Activated CD4-positive, alpha-beta T cell treated with anti-CD3 and anti-CD28 coated beads, Interleukin-2, amount 10 ng/mL, durations not matched to agents 7 days and 5 days (primary cell): ENCODE measurements at places on chromosomes 5 and 9. TPM values are rescaled to one million over a fixed set of nuclear protein-coding genes. Genes with fewer than 3 reads are reported as not detected.

DNA sequence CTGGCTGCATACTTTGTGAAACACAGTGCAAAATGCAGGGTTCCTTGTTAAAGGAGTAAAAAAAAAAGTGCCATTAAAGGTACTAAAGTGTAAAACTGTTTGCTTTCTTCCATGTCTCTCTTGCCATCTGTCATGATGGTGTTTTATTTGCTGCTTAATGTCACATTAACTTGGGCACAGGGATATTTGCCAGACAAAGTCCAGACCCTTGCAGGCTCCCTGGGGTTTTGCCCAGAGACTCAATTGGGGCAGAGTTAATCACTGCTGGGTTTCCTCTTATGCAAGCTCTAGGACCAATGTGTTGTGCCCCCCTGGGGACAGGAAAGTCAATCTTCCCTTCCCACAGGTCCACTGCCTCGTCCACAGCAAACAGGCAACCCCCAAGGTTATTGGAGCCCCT is 274.3 kb upstream of the SGCD start:
- DNase-seq, result no peak

- DNase-seq, result no peak
Measured at GRCh38 chr5:80067016-80067415, 31.9 kb downstream of the THBS4 start.

The GABRA6 gene
- not detected for total RNA-seq

DNA sequence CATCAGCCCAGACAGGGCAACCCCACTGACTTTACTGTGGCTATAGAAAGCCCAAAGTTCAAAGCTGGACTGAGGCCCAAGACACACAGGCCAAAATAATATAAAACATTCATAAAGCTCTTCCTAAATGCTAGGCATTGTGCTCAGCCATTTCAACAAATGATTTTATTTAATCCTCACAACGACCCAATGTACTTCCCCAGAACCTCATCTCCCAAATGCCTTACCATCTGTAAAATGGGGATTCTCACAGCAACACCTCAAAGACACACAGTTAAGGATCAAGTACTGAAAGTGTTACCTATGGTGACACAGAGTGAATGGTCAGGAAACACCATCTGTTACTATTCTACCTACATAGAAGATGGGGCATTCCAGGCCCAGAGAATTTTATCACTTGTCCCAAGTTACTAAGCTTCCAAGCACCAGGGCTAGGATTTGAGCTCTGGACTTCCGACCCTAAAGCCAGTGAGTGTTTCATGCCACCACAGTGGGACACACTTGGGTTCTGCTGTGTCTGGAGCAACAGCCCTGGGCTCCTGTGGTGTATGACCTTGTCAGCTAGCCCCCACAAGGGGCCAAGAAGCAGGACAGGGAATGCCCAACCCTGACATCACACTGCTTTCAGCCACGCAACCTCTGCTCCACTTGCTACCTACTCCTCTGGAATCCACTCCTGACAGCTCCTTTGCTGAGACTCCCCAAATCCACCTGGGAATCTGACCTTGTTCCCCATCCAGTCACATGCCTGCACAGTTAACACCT is 15.1 kb downstream of the SHB start:
- no peak for DNase-seq

GRCh38 chr5:67732471-67732870 is 483.1 kb upstream of the PIK3R1 start:
- no peak for DNase-seq

The PKN3 gene
- total RNA-seq, result 8.2 TPM

The CBY3 gene
- 0.44 TPM for total RNA-seq

The NR2F1-AS1 gene
- not detected for total RNA-seq

The TICAM2 gene
- 1.1 TPM for total RNA-seq

DNA sequence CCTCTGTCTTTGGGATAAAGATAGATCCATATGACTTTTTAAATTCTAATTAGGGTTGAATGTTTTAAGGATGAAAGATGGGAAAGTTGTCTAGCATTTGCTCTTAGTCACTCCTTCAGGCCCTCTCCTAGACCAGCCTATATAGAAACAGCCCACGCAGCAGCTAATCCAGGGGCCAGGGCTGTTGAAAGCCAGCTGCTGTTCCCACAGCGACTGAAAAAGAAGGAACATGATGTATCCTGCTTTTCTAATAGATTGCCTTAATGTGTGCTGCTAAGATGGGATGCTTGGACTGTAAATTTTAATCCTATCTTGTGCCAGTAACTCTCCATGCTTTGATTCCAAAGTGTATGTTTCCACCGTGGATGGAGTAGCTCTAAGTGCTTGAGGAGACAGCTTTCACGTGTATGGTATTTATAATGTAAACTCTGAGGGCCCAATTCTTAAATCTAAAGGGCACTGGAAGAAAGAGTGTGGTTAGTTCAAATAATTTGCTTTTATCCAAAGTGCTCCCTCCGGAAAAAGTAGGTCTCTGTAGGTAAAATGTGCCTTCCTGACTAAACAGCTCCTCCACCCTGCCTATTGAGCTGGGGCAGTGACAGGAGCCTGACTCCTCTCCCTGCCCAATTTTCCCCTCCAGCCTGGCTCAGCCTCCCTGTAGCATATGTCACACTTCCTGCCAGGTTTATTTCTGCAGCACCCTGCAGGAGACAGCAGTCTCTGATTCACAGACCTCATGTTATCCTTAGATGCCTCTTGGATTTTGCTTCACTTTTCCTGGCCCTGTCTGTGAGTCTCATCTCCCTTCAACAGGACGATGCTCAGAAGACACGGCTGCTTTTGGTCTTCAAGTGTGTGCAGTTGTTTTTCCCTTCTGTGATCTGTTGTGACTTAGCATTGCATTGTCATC is 33.2 kb downstream of the SLC36A1 start:
- no peak for DNase-seq
